KG1 (cell line): ENCODE measurements at places on chromosomes 6 and 20.

DNA sequence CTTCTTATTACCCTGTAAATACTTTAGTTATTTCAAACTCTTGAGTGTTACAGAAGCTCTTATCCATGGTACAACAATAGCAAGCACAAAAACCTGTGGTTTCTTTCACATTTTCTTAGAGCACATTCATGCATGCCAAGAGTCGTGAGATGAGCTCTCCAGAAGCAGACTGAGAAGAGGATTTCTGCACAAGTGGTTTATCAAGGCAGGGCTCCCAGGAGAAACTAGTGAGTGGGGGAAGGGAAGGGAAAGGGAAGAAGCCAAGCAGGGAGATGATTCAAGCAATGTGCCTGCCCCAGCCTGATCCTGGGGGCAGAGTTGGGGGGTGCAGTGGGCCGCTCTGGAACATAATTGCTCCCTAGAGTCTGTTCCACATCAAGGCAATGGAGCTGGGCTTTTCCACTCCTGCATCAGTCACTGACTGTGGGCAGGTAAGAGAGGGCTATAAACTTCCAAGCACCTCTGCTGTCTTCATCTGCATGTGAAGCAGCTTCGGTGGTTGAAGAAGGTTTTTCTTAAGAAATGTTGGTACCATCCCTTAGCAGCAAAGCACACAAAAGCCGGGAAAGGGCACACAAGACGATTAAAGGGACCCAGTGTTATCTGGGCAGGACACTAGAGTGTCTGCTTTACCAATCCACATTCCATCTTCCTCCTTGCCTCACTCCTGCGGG is 152.1 kb downstream of the PLCB4 start:
- no peak for DNase-seq

GRCh38 chr20:23637282-23638221 is at the start of gene CST3:
Gene CST3, minus strand, starts transcription at chr20:23637955. Its CDS starts 93 bp downstream, at chr20:23637862.
- no peak for DNase-seq

- no peak for DNase-seq
Measured at GRCh38 chr6:166572370-166573261, 13.9 kb downstream of the RAMACL start.

GRCh38 chr20:23867152-23867776 is 12.3 kb downstream of the CST5 start:
- DNase-seq = no peak

GRCh38 chr6:39296745-39297640 is 17.2 kb downstream of the KCNK17 start:
- DNase-seq = no peak

DNA sequence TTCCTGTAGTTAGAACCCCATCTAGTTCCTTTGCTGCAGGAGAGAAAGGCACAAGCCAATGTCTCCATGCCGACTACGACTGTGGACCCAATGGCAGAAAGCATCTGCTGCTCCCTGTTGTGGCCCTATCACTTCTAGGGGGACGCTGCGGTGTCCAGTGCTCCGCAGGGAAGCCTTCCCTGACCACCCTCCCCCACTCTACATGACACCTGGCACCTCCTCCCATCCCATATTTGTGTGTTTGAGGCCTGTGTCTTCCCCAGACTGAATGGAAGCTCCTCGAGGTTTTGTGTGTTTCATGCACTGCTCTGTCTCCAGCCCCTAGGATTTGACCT is 159.5 kb downstream of the DTNBP1 start:
- DNase-seq = no peak
